Neural progenitor cell (in vitro differentiated cells): ENCODE measurements at places on chromosomes 11 and 22. TPM values are rescaled to one million over a fixed set of nuclear protein-coding genes. Genes with fewer than 3 reads are reported as not detected.

GRCh38 chr11:72493426-72494108 lies 59.2 kb upstream of the CLPB start:
- peak; percentile 33 for DNase-seq
- no peaks in the 10 kb centered on the region for H3K27me3 ChIP-seq
- no peaks in the 10 kb centered on the region for H3K4me1 ChIP-seq
- H3K4me3 ChIP-seq = no peak overlapping the region
- H3K27ac ChIP-seq = no peak overlapping the region

GRCh38 chr22:39543095-39543494 lies 10.5 kb upstream of the RPS19BP1 start:
- H3K36me3 ChIP-seq = no peaks in the 10 kb centered on the region
- no peak overlapping the region for H3K27ac ChIP-seq
- DNase-seq = peak; percentile 79
- H3K4me3 ChIP-seq = no peak overlapping the region

GRCh38 chr11:85767246-85767945 lies 43.5 kb downstream of the SYTL2 start:
- no peak overlapping the region for H3K4me3 ChIP-seq
- no peak overlapping the region for H3K27ac ChIP-seq
- no peaks in the 10 kb centered on the region for H3K4me1 ChIP-seq
- no peaks in the 10 kb centered on the region for H3K27me3 ChIP-seq
- no peak for DNase-seq
- no peaks in the 10 kb centered on the region for H3K36me3 ChIP-seq

DNA sequence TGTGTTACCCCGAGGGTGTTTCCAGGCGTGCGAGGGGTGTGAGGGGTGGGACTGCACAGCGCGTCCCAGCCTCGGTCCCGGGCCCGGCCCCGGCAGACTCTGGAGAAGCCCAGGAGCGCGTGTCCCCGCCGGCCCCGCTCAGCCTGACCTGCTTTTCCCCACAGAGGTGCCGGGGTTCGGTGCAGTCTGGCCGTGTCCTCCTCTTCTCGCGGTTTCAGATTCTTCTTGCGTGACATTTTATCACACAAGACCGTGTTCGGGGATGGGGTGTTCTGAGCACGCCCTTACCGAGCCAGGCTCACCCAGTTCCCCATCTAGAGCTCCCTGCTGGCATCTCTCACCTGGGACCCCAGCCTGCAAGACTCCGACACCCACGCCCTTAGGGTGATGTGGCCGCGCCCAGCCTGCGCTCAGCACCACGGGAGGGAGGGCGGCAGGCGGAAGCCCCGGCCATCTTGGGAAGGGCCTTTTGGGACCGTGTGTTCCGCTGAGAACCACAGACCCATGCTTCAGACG lies 775.6 kb downstream of the BRD1 start:
- H3K4me3 ChIP-seq = no peak overlapping the region
- no peaks in the 10 kb centered on the region for H3K4me1 ChIP-seq
- H3K36me3 ChIP-seq = no peaks in the 10 kb centered on the region
- no peak for DNase-seq

GRCh38 chr11:44335052-44335760 lies 25.3 kb upstream of the ALX4 start:
- H3K27me3 ChIP-seq = peaks cover 87% of the 10 kb centered on the region
- no peaks in the 10 kb centered on the region for H3K36me3 ChIP-seq
- peak; percentile 50 for DNase-seq
- H3K27ac ChIP-seq = no peak overlapping the region

DNA sequence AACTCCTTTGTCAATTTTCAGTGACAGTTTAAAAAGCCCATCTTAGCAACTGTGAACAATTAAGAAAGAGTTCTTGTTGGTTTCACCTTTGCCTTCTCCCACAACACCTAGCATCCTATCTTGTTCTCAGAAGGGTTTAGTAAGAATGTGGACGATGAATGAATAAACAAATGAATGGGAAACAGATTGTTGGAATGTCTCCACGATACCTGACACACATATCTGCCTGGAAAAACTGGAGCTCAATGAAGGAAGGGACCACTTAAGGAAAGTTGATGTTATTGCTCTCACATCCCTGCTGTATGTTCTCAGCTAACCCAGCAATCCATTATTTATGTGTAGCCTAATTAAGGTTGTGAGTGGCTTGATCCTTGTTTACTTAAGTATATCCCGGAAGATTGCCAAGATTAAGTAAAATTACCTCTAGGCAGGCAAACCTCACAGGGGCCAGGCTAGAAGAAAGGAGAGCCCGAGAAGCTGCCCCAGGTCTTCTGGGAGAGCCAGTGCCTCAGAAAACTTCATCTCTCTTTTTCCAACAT lies 286.4 kb downstream of the NXPE2 start:
- DNase-seq = no peak
- H3K27ac ChIP-seq = no peak overlapping the region
- H3K4me1 ChIP-seq = peaks cover 10% of the 10 kb centered on the region
- H3K4me3 ChIP-seq = no peak overlapping the region

The CXCR5 gene
- not detected in 2 replicates for total RNA-seq

The ART1 gene
- total RNA-seq = not detected in 2 replicates

The DBX1 gene
- 0.43 and 5.3 TPM in 2 replicates for total RNA-seq

The PAX6 gene
- total RNA-seq = 190 and 215 TPM in 2 replicates

The C22orf42 gene
- total RNA-seq = 0.50 TPM in 1 of 2 replicates, not detected in the other

The PGGHG gene
- total RNA-seq = 20.5 and 44.4 TPM in 2 replicates
